ENCODE measurements at places on chromosomes 5 and 9.

DNA sequence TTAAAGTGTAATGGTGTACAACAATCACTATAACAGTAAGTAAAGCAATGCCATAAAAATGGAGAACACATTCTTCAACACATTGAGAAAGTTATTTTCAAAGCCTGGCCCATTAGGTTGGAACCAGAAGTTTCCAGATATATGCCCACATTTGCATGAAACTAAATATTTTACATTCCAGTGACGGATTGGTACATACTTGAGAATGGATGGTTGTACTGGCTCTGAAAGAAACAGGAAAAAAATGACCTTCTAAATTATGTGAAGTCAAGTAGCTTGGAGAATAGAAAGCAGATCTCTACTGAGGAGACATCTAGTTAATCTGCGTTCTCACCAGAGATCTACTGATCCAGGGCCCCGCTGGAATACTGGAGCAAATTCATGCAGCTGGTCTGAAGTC is 1037.0 kb downstream of the NR2F1-AS1 start:
- no peak for DNase-seq

- no peak for DNase-seq
Observed at GRCh38 chr9:124046189-124046588, 34.6 kb downstream of the LHX2 start.

DNA sequence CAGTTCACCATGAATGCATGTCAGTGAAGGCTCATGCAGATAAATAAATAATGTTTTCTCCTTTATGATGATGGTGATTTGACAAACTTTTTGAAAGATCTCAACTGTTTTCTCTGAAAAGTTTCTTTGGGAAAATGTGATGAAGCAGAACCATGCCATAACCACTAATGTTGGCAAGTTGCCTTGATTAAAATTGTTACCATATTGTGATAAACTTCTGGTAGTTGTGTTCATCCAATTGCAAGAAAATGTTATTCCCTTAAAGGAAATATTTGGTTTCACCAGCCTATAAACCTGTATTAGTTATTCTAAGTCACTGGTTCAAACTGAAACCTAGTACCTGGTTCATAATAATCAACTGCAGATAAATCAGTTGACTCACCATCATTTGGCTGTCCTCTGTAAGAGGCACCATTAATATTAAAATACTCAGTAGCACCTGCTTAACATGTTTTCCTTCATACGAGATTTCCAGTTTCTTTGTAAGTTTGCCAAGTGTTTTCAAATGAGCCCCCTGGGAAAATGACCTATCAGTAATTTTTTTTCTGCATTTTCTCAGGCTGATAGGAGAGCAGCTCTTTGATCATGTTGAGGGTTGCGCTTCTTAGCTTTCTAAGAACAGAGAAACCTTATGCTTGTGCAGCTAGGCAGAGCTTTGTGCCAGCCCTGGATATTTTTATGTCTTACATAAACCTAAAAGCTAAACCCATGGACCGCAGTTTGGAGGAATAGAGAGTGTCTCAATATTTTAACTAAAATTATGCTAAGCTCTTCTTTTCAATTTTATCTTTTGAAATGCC is 88.0 kb downstream of the LURAP1L start:
- DNase-seq = peak; percentile 75

DNA sequence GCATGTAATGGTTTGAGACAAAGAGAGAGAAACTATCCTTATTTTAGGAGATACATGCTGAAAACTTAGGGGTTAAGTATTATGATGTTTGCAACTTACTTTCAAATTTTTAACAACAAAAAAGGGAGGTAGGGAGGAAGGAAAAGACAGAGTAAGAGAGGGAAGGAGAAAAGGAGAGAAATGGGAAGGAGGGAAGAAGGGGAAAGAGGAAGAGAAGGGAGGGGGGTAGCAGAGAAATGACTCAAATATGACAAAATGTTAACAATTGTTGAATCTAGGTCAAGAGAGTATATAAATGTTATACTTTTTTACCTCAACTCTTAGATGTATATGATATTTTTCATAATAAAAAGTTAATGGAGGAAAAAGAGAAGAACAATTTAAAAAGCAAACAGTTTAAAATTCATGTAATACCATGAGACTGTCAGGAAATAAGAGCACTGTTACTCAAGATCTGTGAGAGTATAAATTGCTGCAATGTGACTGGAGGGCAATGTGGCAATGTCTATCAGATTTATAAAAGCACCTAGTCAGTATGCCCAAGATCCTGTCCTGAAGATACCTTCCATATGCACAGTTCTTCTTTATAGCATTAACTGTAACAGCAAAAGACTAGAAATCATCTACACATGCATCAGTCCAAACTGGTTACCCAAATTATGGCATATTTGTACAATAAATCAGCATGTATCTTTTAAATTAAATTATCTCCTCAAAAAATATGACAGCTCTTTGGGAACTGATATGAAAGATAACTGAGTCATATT is 16.3 kb downstream of the FBXW11 start:
- peak; percentile 26 for DNase-seq

- peak; percentile 81 for DNase-seq
Observed at GRCh38 chr5:67648201-67648671, 451.6 kb upstream of the CD180 start.

DNA sequence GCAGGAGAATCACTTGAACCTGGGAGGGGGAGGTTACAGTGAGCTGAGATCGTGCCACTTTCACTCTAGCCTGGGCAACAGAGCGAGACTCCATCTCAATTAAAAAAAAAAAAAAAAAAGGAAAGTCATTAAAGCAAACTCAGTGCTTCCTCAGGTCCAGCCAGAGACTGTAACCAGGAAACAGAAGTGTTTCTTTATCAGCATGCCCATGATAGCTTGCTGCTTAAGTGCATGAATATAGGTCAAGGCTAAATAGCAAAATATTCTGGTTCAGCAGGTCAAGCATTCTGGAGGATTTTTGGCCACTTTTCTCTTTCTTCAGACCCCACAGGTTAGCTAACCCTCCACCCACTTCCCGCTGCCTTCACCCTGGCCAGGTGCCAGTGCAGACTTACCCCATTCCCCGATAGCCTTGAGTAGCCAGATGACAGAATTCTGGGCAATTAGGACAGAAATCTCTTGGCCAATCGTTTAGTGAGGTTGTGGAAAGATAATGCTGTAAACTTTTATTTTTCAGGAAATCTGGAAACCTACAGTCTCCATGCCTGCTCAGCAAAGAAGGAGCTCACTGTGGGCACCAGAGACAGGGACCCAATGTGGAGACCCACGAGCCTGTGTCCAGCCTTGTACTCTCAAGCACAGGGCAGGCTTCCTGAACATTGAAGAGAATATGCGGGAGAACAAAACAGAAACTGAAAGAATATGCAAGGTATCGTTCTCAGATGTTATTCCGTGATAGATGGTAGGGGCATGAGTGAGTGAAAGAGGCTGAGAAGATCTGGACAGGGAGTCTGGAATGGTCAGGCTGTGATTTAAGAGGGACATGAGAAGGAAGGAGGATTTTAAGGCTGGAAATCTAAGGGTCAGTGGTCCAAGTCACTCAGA is 4.2 kb upstream of the UGT3A2 start:
- no peak for DNase-seq

GRCh38 chr9:121824651-121825030 is 173.2 kb downstream of the DAB2IP start:
- no peak for DNase-seq

- DNase-seq = no peak
Observed at GRCh38 chr9:133098871-133099270, 22.2 kb downstream of the RALGDS start.

- peak; percentile 58 for DNase-seq
Observed at GRCh38 chr5:78647351-78647818, 1.2 kb downstream of the LHFPL2 start.

DNA sequence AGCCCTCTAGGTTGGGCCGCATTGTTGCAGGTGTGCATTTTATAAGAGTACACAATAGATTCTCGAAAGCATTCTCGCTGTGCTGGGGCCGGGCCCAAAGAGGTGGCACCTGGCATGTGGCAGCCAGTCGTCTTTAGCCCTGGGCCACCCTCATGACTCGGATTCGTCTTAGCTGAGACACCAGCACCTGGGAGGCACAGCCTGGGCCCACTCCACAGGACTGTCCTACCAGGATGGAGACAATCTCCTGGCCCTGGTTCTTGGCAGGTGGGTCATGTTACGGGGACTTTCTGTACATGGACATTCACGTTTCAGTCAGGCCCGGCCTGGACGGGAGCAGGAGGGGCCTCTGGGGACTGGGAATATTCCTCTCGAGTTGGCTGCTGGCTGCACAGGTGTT is 212.5 kb downstream of the FANCC start:
- no peak for DNase-seq

GRCh38 chr9:95438561-95439357 is 78.0 kb downstream of the PTCH1 start:
- DNase-seq = peak; percentile 25

DNA sequence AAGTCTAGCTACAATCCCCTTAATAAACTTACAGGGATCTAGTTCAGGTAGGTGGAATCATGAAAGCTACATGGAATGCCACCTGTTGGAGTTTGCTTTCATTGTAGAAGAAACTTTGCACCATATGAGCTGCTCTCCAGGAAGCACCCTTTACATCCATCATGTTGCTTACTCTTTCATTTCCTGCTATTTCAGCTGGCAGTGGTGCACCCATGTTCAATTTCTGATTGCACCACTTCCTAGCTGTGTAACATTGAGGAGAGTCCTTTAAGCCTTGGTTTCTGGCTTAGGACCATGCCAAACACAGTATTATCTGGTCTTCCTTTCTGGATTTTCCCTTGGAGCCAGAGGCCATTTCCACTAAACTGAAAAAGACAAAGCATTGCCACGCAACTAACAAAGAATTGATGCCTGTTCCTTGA is 123.3 kb upstream of the SLC12A2 start:
- DNase-seq = peak; percentile 16

- DNase-seq = no peak
Observed at GRCh38 chr5:103867857-103868598, 305.4 kb upstream of the NUDT12 start.

- DNase-seq = no peak
Observed at GRCh38 chr9:137167277-137167746, 2.5 kb downstream of the LRRC26 start.

DNA sequence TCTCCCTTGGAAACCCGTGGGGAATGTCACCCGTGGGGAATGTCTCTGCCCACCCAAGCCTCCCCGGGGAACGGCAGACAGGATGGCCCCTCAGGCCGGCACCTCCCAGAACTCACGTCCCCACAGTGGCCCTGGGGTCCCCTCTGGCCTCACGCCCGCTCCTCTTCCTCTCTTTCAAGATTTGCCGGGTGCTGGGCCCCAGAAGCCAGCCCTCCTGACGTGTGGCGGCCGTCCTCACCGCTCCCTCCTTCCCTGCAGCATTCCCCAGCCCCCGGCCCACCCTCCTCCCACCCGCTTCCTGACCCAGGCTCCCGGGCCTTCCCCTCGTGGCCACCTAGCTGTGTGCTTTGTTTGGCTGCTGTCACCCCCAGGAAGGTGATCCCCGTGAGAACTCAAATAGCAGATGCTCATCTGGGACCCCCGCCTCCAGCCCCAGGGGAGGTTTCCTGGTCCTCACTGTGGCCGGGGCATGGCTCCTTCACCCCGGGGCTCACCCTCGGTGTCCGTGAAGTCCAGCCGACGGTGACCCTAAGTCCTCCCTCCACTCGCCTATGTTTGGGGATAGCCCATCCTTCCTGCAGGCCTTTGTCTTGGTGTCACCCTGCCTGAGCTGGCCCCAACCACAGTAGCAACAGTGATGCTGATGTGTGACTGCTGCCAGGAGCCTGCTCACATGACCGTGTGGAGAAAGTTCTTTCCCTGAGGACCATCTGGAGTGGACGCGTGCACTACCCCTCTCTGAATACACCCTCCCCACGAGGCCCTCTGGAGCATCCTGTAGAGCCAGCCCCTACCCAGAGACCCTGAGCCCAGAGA is 163.3 kb upstream of the IER5L start:
- DNase-seq = no peak

GRCh38 chr5:141747152-141748141 is 65.4 kb upstream of the ARAP3 start:
- peak; percentile 49 for DNase-seq

DNA sequence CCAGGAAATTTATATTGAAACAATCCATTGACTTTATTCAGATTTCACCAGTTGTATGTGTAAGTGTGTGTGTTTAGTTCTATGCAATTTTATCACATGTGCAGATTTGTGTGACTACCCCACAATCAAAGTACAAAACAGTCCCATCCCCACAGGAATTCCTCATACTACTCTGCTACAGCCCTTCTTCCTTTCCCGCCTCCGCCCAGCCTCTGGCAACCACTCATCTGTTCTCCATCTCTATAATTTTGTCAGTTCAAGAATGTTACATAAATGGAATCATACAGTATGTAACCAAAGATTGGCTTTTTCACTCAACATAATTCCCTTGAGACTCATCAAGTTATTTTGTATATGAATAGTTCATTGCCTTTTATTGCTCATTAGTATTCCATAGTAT is 289.1 kb downstream of the GADD45G start:
- DNase-seq = no peak

DNA sequence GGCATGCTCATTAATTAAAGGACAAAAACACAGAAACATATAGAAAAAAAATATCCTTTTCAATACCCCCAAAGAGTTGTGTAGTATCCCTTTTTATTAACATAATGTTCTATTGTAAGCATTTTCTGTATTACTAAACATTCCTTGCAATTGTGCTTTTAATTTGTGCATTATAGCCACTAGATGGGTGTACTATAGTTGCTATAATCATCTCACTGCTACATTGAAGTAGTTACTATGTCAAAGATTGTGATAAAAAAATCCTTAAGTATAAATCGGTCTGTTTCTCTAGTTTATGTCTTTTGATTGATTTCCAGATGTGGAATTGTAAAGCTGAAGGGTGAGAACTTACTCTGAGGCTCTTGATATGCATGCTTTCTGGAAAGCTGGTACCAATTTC is 21.4 kb downstream of the FREM1 start:
- DNase-seq = no peak

DNA sequence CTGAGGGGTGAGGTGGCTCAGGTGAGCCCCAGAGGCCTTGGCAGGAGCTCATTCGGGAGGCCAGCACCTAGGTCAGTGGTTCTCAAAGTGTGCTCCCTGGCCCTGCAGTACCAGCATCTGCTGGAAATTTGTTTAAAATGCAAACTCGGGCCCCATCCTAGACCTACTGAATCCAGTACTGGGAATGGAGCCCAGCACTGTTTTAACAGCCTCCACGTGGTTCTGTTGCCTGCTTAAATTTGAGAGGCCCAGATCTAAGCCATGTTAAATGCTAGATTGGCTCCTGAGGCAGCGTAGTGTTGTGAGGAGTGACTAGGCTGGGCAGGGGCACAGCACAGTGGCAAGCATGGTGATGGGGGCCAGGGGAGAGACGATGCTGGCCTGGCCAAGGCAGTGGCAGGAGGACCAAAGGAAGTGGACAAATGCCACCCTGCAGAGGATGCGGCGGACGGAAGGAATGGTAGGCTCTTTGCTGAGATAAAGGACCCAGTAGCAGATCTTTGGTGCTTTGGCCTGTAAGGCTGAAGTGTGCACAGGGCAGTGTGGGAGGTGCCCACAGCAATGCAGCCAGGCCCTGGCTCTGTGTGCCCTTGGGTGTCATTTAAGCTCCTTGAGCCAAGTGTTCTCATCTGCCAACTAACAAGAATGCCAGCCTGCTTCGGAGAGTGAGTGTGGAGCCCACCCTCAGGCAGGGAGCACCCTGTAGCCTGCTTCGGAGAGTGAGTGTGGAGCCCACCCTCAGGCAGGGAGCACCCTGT is 4.2 kb downstream of the PRR7 start:
- no peak for DNase-seq
